ENCODE measurements at places on chromosomes 11 and 22. TPM values are rescaled to one million over a fixed set of nuclear protein-coding genes. Genes with fewer than 3 reads are reported as not detected.

The MS4A15 gene
- polyA plus RNA-seq = 7.6 TPM

The NDUFS8 gene
- 204 TPM for polyA plus RNA-seq

The TRPM5 gene
- polyA plus RNA-seq = 3.1 TPM

The PSMC3 gene
- polyA plus RNA-seq = 156 TPM

The ANO9 gene
- polyA plus RNA-seq = 363 TPM

The TTLL12 gene
- polyA plus RNA-seq = 22.2 TPM

The MUC5AC gene
- polyA plus RNA-seq = 0.13 TPM

The GRM5 gene
- polyA plus RNA-seq = not detected

The BTG4 gene
- polyA plus RNA-seq = not detected

The PGA4 gene
- polyA plus RNA-seq = 5.4 TPM

The KIAA1671 gene
- 7.0 TPM for polyA plus RNA-seq

The TCN2 gene
- polyA plus RNA-seq = 52.5 TPM

The APOL5 gene
- polyA plus RNA-seq = not detected

The MMP27 gene
- 0.06 TPM for polyA plus RNA-seq

The BEST1 gene
- polyA plus RNA-seq = 3.5 TPM

The GPR83 gene
- polyA plus RNA-seq = not detected

The MYBPC3 gene
- not detected for polyA plus RNA-seq

The OR10A5 gene
- not detected for polyA plus RNA-seq

The DNAJC24 gene
- polyA plus RNA-seq = 3.1 TPM

The PIH1D2 gene
- polyA plus RNA-seq = 1.2 TPM

The ANO5 gene
- 1.8 TPM for polyA plus RNA-seq

The SLC6A5 gene
- not detected for polyA plus RNA-seq

The MED19 gene
- polyA plus RNA-seq = 15.9 TPM

The FAM83F gene
- polyA plus RNA-seq = 17.4 TPM

The TUB gene
- 0.54 TPM for polyA plus RNA-seq

The OR52B6 gene
- not detected for polyA plus RNA-seq

The CASP1 gene
- 67.8 TPM for polyA plus RNA-seq

The GRAP2 gene
- polyA plus RNA-seq = 2.7 TPM

The MS4A7 gene
- polyA plus RNA-seq = 13.2 TPM

The SLC25A18 gene
- 0.38 TPM for polyA plus RNA-seq

The SPDYC gene
- polyA plus RNA-seq = 0.13 TPM

The ACRV1 gene
- not detected for polyA plus RNA-seq

The OR52N4 gene
- polyA plus RNA-seq = not detected

The RIMBP3C gene
- polyA plus RNA-seq = 0.06 TPM

The CFAP300 gene
- not detected for polyA plus RNA-seq

The CNGA4 gene
- polyA plus RNA-seq = not detected

The CACNA1I gene
- 0.25 TPM for polyA plus RNA-seq

The OLFML1 gene
- 7.7 TPM for polyA plus RNA-seq
